ENCODE measurements at places on chromosomes 3 and 15.

DNA sequence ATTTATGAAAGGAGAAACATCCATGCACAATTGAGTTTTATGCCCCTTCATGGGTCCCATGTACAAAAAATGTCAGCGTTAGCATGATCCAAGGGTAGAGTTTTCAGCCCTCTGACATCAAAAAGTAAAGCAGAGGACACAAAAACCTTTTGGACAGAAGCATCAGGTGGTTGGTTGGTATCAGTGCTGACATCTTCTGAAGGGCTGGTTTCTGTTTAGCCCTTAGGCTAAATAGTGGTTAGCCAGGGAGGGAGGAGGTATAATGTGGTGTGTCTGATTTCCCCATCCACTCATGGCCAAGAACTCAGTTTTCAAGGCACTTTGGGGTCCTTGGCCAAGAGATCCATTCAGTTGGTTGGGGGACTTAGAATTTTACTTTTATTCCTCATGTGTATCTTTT lies 16.5 kb downstream of the CCDC66 start:
- no peak for DNase-seq

GRCh38 chr3:87706176-87706575 lies 352.6 kb downstream of the CGGBP1 start:
- DNase-seq = no peak

- peak; percentile 32 for DNase-seq
Measured at GRCh38 chr3:129602730-129603560, 3.5 kb downstream of the PLXND1 start.

DNA sequence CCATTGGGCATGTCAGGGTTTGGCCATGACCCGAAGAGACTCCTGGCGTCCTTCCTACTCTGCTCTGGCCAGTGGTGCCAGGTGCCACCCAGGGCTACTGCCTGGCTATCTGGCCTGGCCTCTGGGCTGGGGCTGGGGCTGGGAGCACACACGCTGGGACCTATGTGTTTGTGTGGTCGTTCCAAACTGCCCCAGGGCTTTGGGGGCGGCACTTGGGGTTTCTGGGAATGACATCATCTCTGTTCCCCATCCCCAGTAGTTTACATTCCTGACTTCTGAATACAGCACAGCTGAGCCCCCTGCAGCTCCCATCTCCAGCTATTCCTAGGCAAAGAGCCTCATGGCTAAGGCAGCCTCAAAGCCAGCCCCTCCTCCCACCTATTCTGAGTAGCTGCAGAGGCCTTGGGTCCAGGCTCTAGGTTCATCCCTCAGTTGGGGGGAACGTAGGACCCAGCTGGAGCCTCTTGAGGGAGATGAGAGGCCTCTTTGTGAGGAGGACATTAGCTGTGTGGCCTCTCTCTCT lies 24.3 kb downstream of the PLEKHO2 start:
- DNase-seq = peak; percentile 20

DNA sequence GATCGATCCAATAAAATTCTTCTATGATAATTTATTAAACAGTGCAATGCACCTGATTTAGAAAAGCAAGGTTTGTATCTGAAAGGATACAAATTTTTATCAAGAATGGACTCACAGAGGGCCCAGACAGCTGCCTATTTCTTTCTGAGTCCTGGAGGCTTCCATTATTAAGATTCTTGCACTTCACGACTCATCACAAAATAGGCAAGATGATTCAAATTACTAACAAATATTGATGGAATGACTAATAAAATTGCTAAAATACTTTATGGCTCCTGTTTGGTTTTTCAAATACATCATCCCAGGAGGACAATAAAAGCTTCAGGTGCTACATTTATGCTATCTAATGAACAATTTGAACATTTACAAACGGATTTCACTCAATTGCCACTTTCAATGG lies 483.0 kb upstream of the AGTR1 start:
- DNase-seq = no peak

DNA sequence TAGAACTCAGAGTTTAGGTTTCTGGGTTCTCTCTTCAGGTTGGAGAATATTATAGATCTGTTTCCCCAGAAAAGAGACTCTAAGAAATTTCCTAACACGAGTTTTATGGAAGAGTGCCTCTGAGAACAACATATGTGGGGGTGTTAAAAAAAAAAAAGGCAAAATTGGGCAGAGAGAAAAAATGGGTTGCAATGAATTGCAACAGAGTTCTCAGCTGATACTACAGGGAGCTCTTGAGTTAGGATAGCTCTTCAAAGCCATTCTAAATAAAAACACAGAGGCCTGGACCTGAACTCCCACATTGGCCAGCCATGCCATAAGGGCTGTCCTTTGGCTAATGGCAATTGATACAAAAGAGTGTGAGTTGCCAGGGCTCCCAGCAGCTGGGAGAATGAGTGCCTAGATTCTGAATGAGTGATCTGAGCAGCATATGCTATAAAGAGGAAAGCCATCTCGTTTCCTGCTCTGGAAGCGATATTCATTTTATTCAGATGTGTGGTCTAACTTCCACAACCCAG lies 20.1 kb upstream of the UBE2E2 start:
- DNase-seq = no peak

- no peak for DNase-seq
Measured at GRCh38 chr3:24390169-24391130, 104.2 kb downstream of the THRB start.

GRCh38 chr3:143037867-143038266 lies 36.5 kb downstream of the U2SURP start:
- DNase-seq = no peak

DNA sequence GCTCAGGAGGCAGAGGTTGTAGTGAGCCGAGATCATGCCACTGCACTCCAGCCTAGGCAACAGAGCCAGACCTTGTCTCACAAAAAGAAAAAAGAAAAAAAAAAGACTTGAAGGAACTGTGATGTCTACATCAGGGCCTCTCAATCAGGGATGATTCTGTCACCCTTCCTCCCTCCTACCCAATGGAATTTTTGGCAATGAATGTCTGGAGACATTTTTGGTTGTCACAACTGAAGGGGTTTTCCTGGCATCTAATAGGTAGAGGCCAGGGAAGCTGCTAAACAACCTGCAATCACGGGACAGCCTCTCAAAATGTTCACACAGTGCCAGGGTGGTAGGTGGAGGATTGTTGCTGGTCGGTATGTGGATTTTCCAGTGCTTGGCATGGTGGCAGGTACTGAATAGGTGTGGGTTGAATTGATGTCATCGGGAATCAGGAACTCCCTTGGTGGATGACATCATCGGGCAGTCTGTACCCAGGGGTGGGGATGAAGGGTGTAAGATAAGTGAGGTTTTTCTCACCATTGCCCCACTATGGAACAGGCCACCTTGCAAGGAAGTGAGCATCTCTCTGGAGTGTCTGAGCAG lies 71.3 kb downstream of the MESD start:
- no peak for DNase-seq

GRCh38 chr3:54294214-54294613 lies 171.9 kb downstream of the CACNA2D3 start:
- no peak for DNase-seq

- no peak for DNase-seq
Measured at GRCh38 chr15:67089217-67090193, 24.1 kb downstream of the SMAD3 start.

GRCh38 chr3:188365988-188366698 lies 212.2 kb downstream of the LPP start:
- no peak for DNase-seq

DNA sequence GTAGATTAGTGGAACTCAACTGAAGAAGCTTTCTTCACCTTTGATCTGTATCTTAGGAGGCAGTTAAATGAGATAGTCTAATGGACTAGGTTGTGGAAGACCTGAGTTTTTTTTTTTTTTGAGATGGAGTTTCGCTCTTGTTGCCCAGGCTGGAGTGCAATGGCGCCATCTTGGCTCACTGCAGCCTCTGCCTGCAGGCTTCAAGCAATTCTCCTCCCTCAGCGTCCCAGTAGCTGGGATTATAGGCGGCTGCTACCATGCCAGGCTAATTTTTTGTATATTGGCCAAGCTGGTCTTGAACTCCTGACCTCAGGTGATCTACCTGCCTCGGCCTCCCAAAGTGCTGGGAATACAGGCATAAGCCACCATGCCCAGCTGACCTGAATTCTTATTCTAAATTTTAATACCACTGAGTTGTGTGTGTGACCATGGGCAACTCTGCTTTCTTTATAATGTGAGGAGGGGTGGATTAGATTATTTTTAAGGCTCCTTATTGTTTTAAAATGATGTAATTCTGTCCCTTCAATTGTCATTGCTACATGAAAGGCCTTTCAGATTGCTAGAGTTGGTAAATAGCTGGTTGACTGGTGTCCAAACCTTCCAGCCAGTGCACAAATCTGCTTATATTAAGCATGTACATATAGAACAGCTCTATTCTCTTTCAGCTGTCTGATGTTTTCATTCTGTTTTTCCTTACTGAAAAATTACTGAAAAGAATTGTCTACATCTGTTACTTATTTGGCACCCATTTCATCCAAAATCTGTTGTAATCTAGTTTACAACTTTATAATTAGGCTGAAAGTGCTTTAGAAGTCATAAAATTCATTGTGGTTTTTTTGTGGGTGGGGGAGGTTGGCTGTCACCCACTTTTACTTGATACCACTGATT lies 2.3 kb downstream of the LNP1 start:
- no peak for DNase-seq

- no peak for DNase-seq
Measured at GRCh38 chr15:40238532-40239403, at the start of gene PAK6. PAK6 (plus strand) TSS chr15:40239063; CDS start chr15:40264786, 25,723 bp downstream.

GRCh38 chr3:8622873-8623691 lies 21.5 kb downstream of the SSUH2 start:
- peak; percentile 34 for DNase-seq

- DNase-seq = no peak
Measured at GRCh38 chr3:16817197-16817596, 67.6 kb upstream of the PLCL2 start.
